ENCODE measurements at places on chromosomes 6 and 20. TPM values are rescaled to one million over a fixed set of nuclear protein-coding genes. Genes with fewer than 3 reads are reported as not detected.

GRCh38 chr20:35610833-35611427, 4.7 kb upstream of the SPAG4 start:
- H3K4me1 ChIP-seq, result peaks cover 7% of the 10 kb centered on the region
- no peak for DNase-seq
- no peaks in the 10 kb centered on the region for H3K27me3 ChIP-seq

Gene EIF6
- total RNA-seq, result 39.4 TPM

DNA sequence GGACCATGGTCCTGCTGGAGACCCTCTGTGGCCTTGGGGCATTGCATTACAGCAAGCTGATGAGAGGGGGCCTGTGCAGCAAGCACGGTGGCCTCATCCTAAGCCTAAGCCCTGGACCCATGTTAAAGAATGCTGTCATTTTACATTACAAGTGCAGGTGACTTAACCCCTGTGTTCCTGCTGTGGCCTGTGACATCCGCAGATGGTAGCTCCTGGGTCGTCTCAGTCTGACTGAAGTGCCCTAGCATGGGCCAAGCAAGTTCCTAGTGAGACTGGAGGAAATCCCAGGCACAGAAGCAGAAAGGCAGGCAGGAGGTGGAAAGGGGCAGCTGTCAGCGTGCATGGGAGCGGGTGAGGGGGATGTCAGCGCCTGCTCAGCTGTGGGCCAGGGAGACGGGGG, 252.4 kb downstream of the FNDC1 start:
- H3K36me3 ChIP-seq, result no peaks in the 10 kb centered on the region

GRCh38 chr6:169234634-169235033, 19.0 kb downstream of the THBS2 start:
- H3K4me1 ChIP-seq, result no peaks in the 10 kb centered on the region
- no peaks in the 10 kb centered on the region for H3K36me3 ChIP-seq
- no peak overlapping the region for H3K4me3 ChIP-seq

DNA sequence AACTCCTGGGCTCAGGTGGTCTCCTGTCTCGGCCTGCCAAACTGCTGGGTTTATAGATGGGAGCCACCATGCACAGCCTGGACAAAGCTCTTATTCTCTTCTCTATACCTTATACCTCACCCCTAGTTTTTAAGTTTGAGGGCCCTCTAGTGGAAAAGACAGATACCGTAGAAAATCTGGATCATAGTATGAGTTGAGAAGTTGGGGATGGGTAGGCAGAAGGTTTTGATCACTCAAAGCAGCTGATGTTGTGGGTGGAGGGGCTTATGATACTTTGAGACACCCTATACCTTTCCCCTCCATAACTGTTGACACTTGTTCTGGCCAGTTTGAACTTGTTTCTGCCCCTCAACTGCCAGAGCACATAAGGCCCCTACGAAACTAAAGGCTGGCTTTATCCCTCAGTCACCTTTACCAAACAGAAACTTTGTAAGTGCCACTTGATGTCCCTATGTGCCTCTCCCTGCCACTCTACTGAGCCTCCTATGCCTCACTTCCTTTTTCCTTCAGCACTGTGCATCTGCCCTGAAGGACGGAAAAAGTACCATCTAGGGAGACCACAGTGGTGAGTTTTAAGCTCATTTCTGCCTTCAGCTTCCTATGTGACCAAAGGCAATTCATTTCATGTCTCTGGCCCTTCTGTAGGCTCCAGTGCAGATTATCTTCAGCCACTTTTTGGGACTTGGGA, 28.6 kb downstream of the RALY start:
- H3K27me3 ChIP-seq, result no peaks in the 10 kb centered on the region
- no peak for DNase-seq

GRCh38 chr20:6767536-6768227, at the start of gene BMP2:
Gene BMP2 (plus strand): TSS chr20:6767686. CDS start chr20:6770127, 2,441 bp downstream.
- H3K27ac ChIP-seq, result no peak within 1 kb of the TSS
- H3K4me1 ChIP-seq, result peaks cover 10% of the 10 kb centered on the region
- peaks cover 59% of the 10 kb centered on the region for H3K27me3 ChIP-seq
- DNase-seq, result no peak

Gene GLO1
- total RNA-seq, result 27.7 TPM

Gene OVOL2
- total RNA-seq, result not detected

Gene CCM2L
- total RNA-seq, result not detected

Gene GMPR
- 33.6 TPM for total RNA-seq

DNA sequence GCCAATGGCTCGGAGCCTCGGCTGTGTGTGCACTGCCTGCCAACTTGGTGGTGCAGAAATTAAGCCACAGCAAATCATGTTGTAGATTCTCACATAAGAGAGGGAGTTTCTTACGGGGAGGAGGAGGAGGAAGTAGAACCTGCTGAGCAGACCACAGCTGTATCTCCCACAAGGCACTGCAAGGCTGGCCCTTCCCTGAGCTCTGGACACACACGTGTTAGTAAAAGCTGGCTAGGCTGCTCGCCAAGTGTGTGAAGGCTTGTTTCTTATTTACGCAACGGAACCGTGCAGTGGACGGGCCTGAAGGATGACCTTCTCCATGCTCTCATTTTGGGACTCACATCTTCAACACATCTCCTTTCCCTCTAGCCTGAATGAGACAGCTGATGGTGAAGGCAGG, 15.7 kb upstream of the QKI start:
- H3K27me3 ChIP-seq, result peaks cover 26% of the 10 kb centered on the region
- no peak for DNase-seq
- no peaks in the 10 kb centered on the region for H3K36me3 ChIP-seq
- peaks cover 5% of the 10 kb centered on the region for H3K4me1 ChIP-seq

DNA sequence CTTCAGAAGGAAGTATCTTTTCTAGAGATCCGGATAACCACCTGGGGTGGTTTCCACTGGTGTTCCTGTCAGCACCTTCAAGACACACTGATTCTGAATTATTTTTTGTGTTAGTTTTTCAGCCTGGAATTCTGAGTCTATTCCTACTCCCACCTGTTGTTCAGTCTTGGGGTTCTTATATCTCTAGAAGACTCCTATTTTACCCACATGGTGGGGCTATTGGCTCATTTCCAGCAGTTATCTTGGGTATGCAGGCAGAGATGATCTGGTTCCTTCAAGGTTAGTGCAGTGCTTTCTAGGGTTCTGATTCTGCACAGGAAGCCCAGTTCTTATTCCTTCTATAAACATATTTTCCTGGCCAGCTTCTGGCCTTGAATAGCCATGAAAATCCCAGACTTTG, 175.6 kb upstream of the PDE7B start:
- DNase-seq, result no peak
- H3K4me3 ChIP-seq, result no peak overlapping the region
- no peaks in the 10 kb centered on the region for H3K27me3 ChIP-seq

DNA sequence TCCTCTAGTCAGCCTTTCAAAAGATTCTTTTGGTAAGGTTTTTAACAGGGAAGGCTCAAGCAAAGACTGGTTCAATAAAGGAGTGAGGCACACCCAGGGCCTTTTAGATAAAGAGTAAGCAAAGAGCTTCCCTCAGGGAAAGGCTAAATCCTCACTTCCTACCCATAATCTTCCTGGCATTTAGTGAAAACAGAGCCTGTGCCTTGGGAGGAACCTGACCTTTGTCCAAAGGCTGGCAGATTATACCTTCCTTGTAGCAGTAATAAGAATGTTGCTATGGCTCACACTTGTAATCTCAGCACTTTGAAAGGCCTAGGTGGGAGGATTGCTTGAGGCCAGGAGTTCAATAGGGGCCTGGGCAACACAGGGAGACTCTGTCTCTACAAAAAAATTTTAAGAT, 280.1 kb upstream of the PLCB4 start:
- no peak overlapping the region for H3K4me3 ChIP-seq

Gene LPA
- not detected for total RNA-seq

- peaks cover 34% of the 10 kb centered on the region for H3K4me1 ChIP-seq
- H3K36me3 ChIP-seq, result peaks cover 6% of the 10 kb centered on the region
- no peaks in the 10 kb centered on the region for H3K27me3 ChIP-seq
- peak overlapping the region; percentile 100 for H3K4me3 ChIP-seq
- no peak for DNase-seq
Observed at GRCh38 chr6:111874025-111874415, 768 bp upstream of the FYN start.

GRCh38 chr6:52881996-52882841, 27.3 kb downstream of the GSTA3 start:
- peaks cover 4% of the 10 kb centered on the region for H3K27me3 ChIP-seq
- peak overlapping the region; percentile 81 for H3K27ac ChIP-seq
- peak; percentile 39 for DNase-seq
- peak overlapping the region; percentile 87 for H3K4me3 ChIP-seq

GRCh38 chr20:17648791-17649730, 33.0 kb downstream of the RRBP1 start:
- peaks cover 4% of the 10 kb centered on the region for H3K4me1 ChIP-seq
- no peak for DNase-seq
- H3K27me3 ChIP-seq, result no peaks in the 10 kb centered on the region

DNA sequence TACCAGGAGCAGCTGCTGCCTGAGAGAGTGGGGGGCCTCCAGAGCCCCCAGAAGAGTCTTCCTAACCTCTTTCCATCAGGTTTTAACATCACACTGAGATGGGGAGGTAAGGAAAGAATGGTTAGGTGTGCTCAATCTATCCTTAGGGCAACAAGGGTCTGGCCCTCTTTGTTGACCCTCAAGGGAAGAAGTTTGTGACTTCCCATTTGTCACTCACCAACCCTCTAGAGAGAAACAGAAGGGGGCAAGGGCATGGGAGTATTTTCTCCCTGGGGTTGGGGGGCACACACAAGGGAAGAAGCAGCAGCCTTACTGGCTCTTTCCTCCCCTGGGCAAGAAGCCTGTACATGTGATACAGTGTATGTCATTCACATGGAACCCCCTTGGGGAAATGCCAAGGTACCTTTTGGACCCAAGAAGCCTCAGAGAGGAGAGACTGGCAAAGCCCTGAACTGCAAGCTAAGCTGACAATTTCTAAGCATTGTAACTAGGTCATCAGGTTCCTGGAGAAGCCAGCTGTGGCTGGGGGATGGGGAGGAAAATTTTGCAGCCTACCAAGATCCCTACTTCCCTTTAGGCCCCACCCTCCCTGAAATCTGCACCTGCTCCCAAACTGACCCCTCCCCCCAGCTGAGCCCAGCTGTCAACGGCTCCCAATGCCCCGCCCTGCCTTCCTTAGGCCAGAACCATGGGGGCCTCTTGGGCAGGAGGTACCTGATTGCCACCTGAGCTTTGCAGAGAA, 14.5 kb downstream of the BCL2L1 start:
- H3K27ac ChIP-seq, result peak overlapping the region; percentile 87
- no peak for DNase-seq
- peaks cover 11% of the 10 kb centered on the region for H3K36me3 ChIP-seq
- peak overlapping the region; percentile 39 for H3K4me3 ChIP-seq
- H3K27me3 ChIP-seq, result no peaks in the 10 kb centered on the region

DNA sequence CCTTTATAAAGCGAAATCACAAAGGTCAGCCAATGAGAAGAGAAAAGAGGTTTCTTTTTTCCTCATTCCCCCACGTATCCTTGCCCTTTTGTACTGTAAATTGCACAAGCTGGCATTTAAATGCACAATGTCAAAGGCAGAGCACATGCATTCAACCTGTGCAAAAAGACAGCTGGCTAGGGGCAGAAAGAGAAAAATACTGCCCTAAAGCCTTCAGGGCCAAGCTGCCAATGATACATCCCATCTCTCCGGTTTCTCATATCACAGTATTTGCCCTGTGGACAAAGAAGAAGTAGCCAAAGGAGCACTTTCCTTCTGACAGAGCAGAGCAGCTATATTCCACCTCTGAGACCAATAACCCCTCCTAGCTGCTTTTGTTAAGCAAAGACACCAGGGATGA, 219.2 kb downstream of the TRDN start:
- no peaks in the 10 kb centered on the region for H3K27me3 ChIP-seq
- H3K4me1 ChIP-seq, result no peaks in the 10 kb centered on the region
- no peaks in the 10 kb centered on the region for H3K36me3 ChIP-seq
- H3K4me3 ChIP-seq, result no peak overlapping the region
- H3K27ac ChIP-seq, result no peak overlapping the region
- DNase-seq, result no peak

DNA sequence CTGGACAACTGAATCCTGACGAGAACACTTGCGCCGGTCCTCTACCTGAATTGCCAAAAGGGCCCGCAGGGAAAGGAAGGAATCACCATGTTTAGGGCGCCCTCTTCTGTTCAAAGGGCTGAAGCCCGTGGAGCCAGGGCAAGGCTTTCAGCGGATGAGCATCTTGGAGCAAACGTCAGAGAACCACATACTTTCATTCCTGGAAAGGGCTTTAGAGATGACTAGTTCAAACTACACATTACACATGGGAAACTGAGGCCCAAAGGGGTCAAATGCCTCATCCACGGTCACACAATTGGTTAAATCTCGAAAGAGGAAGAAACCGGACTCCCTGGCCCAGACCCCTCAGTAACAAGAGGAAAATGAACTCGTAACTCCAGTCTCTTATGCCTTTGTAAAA, 11.5 kb upstream of the ZNF133 start:
- peaks cover 5% of the 10 kb centered on the region for H3K4me1 ChIP-seq
- peaks cover 46% of the 10 kb centered on the region for H3K27me3 ChIP-seq
- no peak overlapping the region for H3K27ac ChIP-seq
- no peak for DNase-seq
- H3K36me3 ChIP-seq, result peaks cover 7% of the 10 kb centered on the region
- H3K4me3 ChIP-seq, result no peak overlapping the region

DNA sequence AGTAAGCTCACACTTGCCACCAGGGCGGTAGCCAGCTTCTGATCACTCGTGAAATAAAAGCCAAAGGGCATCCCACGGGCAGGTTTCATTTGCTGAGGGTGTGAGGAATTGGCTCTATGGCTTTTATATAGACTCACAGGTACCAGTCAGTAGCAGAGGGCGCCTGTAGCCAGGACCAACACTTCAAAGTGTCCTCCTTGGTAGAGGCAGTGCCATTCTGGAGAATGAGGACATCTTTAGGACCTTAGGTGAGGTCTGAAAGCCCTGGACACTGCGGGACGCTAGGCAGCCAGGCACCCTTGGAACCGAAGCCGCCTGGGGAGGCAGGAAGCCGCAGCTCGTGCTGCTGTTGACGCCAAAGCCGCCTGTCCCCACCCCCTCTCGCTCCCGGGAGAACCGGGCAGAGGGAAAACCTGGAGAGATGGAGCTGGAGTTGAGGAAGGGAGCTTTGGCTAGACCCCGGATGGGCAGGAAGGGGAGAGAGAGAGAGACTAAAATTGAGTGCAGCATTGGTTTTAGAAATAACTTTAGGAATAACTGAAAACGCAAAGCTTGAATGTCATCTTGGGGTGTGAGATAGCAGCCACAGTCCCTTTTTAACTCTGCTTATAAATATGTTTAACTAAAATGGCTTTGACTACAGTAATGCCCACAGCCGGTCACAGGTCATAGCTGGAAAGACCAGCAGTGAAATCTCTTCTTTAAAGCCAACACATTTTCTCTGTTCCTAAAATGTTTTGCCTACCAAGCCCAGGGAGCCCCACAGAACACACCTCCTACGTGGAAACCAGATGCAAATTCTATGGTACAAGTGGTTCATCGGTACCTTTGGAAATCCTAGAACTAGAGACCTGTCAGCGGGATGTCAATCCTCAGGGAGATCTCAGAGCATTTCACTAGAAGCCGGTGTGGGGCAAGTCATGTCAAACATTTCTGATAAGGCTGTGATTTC, 128.5 kb upstream of the CDYL start:
- no peak for DNase-seq
- H3K4me1 ChIP-seq, result peaks cover 4% of the 10 kb centered on the region
- peak overlapping the region; percentile 66 for H3K27ac ChIP-seq
- H3K27me3 ChIP-seq, result peaks cover 49% of the 10 kb centered on the region

GRCh38 chr6:56065408-56065807, 182.0 kb downstream of the COL21A1 start:
- no peak overlapping the region for H3K27ac ChIP-seq
- no peaks in the 10 kb centered on the region for H3K36me3 ChIP-seq
- no peak overlapping the region for H3K4me3 ChIP-seq
- H3K27me3 ChIP-seq, result no peaks in the 10 kb centered on the region

Gene GJA1
- total RNA-seq, result 0.12 TPM

- H3K27ac ChIP-seq, result peak overlapping the region; percentile 97
- H3K36me3 ChIP-seq, result peaks cover 9% of the 10 kb centered on the region
- peaks cover 69% of the 10 kb centered on the region for H3K4me1 ChIP-seq
- H3K4me3 ChIP-seq, result peak overlapping the region; percentile 73
- DNase-seq, result no peak
Observed at GRCh38 chr6:53293691-53294090, 55.1 kb downstream of the ELOVL5 start.

Gene HLA-F
- total RNA-seq, result 629 TPM

Measured in T-helper 17 cell (primary cell).